Fibroblast of upper back skin (primary cell): ENCODE measurements at places on chromosomes 7 and 10.
A peak's percentile ranks its signal among the peaks of the same experiment; 100 is the strongest.

DNA sequence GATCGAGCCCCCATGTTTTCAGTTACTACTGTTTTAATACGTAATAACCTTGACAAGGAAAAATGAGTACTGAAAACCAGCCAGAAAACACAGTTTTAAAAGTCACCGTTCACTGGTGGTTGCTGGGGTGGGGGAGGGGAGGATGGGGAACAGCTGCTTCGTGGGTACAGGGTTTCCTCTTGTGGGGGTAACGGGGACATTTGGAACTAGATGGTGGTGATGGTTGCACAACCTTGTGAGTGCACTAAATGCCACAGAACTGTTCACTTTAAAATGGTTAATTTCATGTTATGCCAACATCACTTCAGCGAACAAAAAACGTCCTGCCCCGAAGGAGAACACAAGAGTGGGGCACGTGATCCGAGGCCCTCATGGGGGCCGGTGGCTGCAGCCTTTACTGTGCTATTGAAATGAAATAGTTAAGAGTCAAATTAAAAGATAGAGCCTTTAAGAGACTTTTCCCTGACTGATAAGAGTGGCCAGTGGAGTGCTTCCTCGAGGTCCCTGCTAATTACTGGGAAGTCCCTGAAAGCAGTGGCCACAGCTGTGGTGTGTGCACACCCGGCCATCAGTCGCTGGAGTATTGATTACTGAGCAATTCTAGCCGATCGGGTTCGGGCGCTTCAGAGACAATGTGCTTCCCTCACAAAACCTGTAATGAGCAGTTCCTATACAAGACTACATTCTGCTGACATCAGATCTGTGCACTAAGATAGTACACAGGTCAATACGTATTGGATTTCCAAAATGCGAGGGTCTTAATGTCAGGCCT lies 80.3 kb downstream of the EBF3 start:
- no peak for DNase-seq

DNA sequence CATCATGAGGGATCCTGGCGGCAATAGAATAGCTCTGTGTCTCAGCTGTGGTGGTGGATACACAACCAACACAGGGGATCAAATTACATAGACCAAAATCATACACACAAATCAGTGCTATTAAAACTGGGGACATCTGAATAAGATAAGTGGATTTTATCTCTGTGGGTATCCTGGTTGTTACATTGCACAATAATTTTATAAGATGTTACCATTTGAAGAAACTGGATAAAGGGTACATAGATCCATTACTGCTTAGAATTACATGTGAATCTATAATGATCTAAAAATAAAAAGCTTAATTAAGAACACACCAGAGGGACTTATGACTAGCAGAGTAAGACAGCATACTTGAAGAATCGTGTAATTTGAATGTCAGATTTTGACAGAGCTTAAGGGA lies 8.2 kb upstream of the FAM3C start:
- DNase-seq, result no peak

GRCh38 chr7:144483189-144483588 lies 79.7 kb upstream of the NOBOX start:
- no peak for DNase-seq

DNA sequence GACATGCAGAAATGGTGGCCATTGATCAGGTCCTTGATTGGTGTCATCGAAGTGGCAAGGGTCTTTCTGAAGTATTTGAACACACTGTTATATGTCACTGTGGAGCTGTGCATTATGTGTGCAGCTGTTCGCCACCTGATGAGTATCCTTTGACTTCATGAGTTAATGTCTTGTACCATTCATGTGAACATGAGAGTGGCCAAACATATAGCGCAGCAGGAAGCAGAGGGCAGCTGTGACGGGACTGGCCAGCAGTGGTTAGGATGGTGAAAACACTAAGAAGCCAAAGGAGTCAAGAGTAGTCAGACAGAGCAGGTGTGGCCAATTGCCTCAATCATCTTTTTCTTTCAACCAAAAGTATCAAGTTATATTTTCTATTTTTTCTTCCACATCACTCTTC lies 167.4 kb downstream of the IMMP2L start:
- DNase-seq, result no peak

GRCh38 chr7:17586711-17587110 lies 288.3 kb downstream of the AHR start:
- DNase-seq, result no peak

DNA sequence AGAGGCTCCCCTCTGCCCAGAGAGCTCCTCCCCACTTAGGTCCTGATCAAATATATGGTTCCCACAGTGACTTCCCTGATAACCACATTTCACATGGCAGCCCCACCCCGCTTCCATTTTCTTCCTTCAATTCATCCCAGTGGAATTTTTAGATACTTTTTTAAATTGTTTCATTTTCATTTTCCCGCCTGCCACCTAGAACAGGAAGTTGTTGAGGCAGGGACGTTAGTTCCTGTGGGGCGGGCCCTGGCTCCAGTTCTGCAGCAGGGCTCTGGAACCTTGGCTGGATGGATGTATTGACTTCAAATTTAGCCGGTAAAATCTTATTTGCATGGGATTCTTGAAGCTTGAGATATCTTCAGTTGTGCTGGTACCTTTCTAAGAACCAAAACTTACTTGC lies 226.6 kb downstream of the PAXIP1 start:
- DNase-seq, result no peak

DNA sequence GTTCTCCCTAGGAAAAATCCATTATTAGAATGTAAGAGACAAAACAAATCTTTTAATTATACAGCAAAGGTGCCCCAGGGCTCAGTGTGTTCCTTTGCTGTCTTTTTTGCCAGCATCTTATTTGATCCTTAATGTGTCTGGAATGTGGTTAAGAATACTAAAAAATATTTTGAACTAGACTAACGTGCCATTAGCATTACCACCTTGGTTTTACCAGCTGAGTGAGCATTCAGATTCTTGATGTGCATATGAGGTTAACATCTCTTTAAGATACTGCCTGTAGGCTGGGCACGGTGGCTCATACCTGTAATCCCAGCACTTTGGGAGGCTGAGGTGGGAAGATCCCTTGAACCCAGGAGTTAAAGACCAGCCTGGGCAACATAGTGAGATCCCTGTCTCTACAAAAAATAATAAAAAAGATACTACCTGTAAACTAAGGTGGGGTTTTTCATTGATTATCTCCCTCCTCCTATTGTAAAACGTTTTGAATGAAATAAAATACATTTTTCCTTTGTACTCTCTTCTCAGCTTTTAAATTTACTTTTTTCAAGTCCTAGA lies 96.6 kb downstream of the CCNY start:
- DNase-seq, result no peak

- peak; percentile 67 for DNase-seq
These were observed 110.7 kb upstream of the FZD8 start for GRCh38 chr10:35752469-35753461.

DNA sequence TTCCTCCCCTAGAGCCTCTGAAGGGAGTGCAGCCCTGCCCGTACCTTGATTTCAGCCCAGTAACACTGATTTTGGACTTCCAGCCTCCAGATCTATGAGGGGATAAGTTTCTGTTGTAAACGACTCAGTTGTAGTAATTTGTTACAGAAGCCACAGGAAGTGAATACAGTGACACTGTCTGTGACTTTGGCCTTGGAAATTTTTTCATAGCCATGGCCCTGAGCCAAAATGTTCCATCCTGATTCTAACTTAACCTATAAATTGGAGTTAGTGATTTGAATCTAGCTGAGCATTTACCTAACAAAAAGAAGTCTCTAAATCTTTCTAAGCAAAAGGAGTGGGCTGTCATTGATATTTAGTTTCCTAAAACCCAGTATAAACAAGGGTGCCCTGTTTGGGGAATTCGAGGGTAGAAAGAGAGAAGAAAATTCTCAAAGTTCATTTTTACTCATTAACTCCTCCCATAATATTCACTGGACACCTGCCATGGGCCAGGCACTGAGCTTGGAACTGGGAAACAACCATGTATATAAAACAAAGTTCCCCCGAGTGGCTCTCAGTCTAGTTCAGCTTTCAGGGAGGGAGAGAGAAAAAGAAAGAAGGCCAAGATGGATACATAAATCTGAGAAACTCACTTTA lies 162.3 kb downstream of the SKIDA1 start:
- DNase-seq, result no peak

DNA sequence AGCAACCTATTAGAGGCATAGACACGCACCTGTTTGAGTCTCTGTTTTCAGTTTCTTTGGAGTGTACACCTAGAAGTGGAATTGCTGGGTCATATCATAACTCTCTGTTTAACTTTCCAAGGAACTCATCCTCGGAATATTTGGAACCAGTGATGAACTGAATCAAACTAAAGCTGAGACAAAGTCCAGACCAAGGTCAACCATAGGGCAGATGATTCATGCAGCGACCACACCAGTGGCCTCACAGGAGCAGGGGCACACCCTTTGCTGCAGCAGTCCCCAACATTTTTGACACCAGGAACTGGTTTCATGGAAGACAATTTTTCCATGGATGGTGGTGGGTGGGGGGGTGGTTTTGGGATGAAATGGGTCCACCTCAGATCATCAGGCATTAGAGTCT lies 4.9 kb upstream of the OPTN start:
- DNase-seq, result no peak

DNA sequence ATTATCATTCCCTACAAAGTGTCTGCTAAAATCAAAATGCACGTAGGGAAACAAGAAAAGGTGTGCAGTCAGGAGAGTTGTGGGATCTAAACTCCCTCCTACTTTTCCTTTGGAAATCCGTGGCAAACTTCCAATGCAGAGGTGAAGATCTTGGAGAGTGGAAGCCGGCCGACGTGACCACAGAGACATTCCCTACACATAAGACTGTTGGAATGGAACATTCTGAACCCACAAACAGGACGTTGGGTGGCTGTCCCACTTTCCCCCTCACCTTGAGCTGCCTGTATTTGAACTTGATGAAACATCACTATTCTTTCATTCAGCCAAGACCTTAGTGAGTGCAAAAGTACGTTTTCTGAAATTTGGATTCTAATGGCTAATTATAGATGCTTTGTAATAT lies 65.9 kb downstream of the PRKCQ start:
- DNase-seq, result no peak

GRCh38 chr10:133357285-133358161 lies at the start of gene FUOM:
Gene FUOM, minus strand, starts transcription at chr10:133358019. Its CDS starts 12 bp downstream, at chr10:133358007.
- DNase-seq, result peak; percentile 61

DNA sequence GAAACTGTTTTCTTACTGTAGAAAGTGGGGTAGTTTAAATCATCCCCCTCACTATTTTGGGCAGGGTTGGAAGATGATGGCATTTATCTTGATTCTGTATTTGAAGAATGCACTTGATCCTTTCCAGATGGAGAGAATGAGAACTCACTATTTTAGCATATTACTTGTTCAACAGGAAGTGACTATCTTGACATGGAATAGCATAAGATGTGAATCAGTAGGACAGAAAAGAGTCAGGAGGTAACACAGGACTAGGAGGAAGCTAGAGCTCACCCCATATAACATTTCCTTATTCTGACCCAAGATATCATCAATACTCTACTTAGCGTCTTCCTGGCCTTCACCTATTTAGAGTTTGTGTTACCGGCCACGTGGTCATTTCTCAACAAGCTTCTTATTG lies 400.2 kb downstream of the PHTF2 start:
- DNase-seq, result peak; percentile 77

GRCh38 chr10:47243791-47244190 lies 56.2 kb upstream of the GDF10 start:
- peak; percentile 35 for DNase-seq

GRCh38 chr7:42972699-42973500 lies 40.7 kb downstream of the MRPL32 start:
- DNase-seq, result peak; percentile 100

DNA sequence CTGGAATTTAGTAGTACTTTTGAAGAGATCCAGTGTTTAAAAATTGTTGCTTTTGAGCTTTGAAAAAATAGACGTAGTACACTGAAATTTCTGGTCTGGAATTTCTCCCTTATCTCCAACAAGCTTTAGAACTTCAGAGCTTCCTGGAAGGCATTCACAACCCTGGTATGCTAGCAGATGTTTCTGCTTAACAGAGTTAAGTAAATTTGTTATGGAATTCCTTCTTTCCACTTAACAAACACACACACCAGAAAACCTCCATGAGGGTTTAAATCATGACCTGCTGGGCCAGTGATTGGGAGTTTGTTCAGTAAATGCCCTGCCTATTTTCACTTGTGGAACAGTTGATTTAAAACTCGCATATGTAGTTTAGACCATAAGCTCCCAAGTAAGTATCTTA lies 13.7 kb downstream of the ASB15 start:
- peak; percentile 53 for DNase-seq

DNA sequence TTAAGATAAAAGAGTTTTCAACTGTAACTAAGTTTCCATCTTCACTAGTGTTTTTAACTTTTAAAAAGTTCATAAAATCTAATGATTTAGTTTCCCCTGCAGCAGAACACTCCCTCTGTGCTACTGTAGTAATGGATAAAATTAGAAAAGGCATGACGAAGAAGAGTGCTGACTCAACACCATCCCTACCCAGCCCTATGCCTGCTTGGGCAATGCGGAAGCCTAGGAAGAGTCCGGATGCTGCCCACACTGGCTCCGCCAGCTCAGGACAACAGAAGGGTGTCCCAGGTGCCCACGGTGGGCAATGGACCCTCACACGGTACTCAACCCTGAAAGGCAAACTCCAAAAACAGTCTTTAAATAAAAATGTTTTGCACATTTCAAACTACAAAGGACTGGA lies 118.2 kb downstream of the LARP4B start:
- no peak for DNase-seq

DNA sequence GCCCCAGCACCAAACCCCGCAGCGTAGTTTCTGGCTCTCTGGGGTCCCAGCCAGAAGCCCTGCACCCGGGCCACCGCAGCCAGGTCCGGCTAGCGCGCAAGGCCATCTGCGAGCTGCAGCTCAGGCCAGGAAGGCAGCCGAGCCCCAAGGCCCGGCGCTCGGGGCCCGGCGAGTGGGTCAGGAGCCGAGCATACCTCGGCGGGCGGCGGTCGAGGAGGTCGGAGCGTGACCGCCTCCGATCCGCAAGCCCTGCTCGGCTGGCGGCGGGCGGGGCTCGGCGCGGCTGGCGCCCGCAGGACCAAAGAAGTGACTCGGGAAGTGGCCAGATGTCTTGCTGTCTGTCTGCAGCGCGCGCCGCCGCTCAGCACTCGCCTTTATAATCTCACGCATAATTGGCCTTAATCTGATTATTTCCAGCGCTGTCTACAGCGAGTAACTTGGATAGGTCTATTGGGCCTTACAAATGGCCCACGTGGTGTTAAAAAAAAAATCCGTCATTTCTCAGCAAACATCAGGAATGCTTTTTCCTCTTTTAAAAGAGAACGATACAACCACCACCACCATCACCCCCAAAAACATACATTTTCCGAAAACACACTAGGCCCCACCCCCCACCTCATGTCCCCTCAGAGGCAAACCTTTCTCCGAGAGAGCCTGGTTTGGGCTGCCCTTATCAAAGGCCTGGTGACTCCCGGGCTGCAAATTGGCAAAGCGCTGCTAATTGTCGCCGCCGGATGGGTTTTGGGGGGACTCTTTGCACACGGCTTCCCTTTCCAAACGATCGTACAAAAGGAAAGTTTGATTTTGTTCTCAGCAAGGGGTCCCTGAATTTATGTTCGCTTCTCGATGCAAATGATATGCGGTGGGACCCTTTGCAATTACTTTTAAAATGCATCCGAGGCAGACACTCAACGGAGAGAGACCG lies at the start of gene DRGX:
Gene DRGX (minus strand): TSS at position 349 of the 925 bp plus-strand sequence. CDS start 649 bp downstream, outside the sequence.
- DNase-seq, result no peak

GRCh38 chr7:157003756-157004520 lies 6.5 kb downstream of the MNX1 start:
- peak; percentile 8 for DNase-seq
